ENCODE measurements at places on chromosomes 2 and 18.
A peak's percentile ranks its signal among the peaks of the same experiment; 100 is the strongest.

DNA sequence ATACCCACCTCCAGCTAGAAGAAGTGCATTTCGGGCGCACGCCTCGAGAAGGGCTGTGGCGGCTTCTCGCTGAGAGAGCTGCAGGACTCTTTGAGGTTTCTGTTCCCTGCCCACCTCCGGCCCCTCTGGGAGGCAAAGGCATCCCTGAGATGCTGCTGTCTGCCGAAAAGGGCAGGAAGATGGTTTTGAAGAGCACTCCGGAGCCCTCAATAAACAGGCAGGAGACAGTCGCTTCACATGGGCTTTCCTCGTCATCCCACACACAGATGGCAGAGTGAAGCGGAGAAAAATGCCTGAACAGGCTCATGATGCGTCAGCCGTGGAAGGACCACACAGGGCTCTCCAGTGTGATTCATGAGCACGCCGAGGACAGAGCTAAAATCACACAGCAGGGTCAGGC, 25.4 kb upstream of the GLI2 start:
- no peak for DNase-seq

DNA sequence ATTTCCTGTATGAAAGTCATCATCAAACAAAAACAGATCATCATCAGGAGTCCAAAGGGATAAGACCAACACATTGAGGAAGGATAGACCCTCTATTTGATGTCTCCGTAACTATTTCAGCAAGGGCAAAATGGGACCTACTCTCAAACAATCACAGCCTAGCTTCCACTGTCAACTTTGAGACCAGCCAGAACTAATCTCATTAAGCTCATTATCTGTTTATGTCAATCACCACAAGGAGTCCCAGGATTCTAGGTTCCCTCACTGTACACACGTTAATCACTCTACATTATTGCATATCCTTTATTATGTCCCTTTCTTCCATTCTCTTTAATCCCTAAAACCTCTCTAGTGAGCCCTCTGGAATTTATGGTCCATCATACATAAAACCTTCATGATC, 370.3 kb upstream of the LINC00305 start:
- no peak for DNase-seq

DNA sequence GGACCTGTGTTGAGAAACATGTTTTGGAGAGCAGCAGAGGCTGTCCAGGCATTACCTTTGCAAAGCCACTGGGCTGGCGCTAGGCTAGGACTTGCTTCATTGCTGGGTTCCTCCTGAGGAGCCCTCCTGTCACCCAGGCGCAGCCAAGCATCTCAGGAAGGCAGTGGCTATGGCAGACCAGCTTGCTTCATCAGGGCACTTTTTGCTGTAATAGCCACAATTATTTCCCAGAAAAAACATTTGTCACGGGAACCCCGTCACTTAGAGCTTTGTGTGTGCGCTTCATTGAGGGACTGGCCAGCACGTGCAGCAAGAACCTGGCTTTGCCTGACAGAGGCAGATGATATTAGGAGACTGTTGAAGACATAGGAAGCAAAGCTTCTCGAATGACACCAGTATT, 36.4 kb downstream of the SLC20A1 start:
- DNase-seq = no peak

DNA sequence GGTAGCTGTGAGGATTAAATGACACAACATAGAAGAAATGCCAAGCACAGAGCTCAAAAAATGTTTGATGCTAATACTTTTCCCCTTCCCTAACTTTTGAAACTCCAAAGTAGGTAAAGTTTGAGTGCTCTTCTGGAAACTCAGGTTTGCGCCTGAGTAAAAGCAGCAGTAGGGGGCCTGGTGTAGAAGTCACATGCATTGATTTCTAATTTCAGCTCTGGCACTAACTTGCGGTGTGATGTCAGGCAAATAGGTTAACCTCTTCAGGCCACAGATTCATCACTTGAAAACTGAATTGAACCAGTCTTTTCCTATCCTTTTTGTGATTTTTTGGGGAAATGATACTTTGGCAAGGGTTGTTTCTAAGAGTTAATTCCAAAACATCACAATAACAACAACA, 27.2 kb downstream of the LHCGR start:
- no peak for DNase-seq

- DNase-seq = no peak
These were observed 47.1 kb downstream of the SLC4A1AP start for GRCh38 chr2:27710640-27711430.

GRCh38 chr18:21759836-21760235, 19.2 kb downstream of the MIB1 start:
- no peak for DNase-seq

GRCh38 chr18:74506448-74507084, 10.4 kb downstream of the CNDP2 start:
- no peak for DNase-seq

DNA sequence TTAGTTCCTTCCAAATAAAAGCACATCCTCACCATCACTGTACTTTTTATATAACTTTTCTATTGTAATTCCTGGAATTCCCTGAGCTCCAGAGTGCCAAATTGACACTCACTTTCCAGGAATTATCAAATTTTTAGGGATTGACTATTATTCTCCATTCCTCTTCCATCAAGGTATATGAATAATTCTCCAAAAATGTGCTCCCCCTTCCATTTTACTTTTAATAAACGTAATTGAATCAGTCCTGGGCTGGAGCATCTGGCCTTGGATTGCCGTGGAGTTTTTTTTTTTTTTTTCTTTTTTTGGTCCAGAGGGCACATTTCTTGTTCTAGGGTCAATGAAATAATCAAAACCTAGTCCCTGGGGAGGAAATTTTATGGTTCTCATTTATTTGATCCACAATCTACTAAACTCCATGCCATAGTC, 304.3 kb downstream of the CDCA7 start:
- no peak for DNase-seq

- no peak for DNase-seq
These were observed 2.1 kb downstream of the IL1B start for GRCh38 chr2:112834396-112835037.

GRCh38 chr2:112199188-112199587, 55.7 kb downstream of the ZC3H8 start:
- no peak for DNase-seq

DNA sequence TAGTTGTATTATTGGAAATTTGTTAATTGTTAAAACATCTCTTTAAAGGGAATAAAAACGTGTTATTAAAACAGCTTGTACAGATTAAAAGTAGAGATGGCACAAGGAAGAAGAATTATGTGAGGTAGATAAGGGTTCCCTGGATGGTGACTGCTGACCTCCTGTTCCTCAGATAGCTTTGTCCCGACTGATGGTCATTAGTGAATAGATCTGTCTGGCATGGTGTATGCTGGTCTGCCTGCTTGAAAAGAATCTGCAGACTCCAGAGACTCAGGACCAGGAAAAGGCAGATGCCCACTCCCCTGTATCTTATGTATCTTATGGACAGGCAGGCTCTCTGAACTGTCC, 5.6 kb upstream of the FARP2 start:
- DNase-seq = no peak

DNA sequence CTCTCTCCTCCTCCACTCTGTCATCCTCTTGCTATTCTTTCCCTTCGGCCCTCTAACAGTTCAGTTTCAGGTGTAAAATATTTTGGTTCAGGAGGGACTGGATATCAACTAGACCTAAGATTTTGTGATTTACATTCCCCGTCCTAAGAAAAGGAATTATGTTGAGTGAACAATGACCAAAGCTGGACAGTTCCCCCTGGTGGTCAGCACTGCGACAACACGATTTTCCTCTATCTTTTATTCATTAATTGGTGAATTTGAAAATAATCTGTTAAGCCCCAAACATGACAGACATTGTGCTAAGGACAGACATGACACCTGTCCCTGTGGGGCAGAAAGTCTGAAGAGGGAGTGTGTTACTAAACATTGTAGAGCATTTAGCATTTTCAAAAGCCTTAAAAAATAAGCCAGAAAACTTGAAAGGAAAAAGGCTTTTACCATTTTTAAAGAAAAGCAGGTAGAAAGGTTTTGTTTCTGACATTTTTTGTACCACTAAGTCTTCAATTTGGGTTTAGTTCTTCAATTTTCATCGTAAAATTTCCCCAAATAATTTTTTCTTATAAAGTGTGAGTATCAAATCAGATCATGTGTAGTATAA, 28.4 kb upstream of the GTF2A1L start:
- no peak for DNase-seq

GRCh38 chr2:215002500-215002899, 135.9 kb downstream of the ABCA12 start:
- DNase-seq = no peak

DNA sequence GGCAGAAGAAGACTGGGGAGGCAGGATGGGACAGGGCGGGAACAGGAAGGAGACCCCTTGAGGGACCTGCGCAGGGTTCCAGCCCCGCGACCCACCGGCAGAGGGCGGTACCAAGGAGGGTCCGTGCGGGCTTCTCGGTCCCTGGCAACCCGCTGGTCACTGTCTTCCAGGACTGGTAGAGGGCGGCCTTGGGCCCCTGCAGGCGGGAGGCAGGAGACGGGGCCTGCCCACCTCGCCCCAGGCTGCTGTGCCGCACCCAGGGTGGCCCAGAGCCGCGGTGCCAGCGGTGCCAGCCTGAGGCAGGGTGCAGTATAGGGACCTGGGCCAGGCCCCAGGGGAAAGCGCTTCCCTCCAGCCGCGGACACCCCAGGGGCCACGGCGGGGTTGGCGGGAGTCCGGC, 34.5 kb downstream of the NEURL3 start:
- DNase-seq = peak; percentile 54

GRCh38 chr18:75369026-75369721, 58.3 kb downstream of the SMIM21 start:
- DNase-seq = no peak

GRCh38 chr18:32095192-32095899, 3.7 kb downstream of the RNF138 start:
- no peak for DNase-seq

DNA sequence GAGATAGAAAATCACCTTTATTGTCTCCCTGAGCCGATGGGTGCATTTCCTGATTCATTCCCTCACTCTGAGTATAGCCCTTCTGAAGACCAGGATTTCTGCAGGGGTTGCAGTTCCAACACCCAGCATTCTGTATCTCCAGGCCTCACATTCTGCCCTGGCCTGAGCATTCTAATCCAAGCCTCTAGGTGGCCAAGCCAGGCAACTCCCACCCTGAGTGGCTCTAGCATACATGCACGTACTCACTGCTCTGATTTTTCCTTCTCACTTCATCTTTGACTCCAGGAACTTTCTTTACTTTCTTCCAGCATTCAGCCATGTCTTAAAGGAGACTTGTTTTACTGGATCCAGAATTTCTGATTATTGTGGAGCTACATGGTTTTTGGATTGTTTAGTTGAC, 100.7 kb upstream of the STK39 start:
- DNase-seq = no peak

GRCh38 chr2:15693926-15694588, 102.4 kb downstream of the DDX1 start:
- no peak for DNase-seq

GRCh38 chr18:64403784-64404503, 255.1 kb upstream of the LINC00305 start:
- no peak for DNase-seq

- no peak for DNase-seq
These were observed 178.9 kb downstream of the CAPN13 start for GRCh38 chr2:30628341-30628740.

DNA sequence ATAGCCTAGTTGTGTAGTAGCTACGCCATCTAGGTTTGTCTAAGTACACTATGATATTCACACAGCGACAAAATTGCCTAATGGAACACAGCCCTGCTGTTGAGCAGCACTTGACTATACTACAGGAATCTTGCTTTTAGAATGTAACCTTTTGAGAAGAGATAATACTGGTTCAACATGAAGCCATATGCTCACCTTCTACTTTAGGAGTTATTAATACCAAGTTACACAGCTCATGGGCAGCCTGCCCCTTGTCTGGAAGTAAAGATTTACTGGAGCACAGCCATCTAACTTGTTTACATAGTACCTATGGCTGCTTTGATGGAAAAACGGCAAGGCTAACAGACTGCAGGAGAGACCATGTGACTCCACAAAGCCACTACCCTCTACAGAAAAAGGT, 174.8 kb downstream of the DYM start:
- no peak for DNase-seq

DNA sequence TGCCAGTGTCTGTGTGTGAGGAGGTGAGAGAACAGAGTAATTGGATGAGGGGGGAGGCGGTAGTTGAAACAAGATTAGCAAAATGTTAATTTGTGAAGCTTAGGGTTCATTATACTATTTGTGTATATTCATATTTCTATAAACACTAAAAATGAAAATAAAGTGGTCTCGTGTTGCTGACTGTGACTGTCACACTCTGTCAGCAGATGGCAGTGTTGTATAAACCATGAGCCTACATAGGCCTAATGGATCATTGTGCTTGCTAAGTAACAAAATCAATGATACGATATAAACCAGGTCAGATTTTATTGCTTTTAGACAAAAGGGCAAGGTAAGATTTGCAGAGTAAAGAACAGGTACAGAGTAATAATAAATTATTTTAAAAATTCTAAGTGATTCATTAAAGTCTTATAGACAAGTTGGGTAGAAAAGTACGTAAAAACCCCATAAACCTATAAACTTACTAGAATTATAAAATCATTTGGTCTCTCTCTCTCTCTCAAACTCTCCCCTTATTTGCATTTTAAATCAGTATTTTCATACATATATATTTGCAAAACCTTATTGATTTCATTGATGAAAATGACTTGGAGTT, 182.7 kb downstream of the RPIA start:
- DNase-seq = no peak

GRCh38 chr2:98944775-98945174, 8.8 kb upstream of the CRACDL start:
- DNase-seq = no peak

DNA sequence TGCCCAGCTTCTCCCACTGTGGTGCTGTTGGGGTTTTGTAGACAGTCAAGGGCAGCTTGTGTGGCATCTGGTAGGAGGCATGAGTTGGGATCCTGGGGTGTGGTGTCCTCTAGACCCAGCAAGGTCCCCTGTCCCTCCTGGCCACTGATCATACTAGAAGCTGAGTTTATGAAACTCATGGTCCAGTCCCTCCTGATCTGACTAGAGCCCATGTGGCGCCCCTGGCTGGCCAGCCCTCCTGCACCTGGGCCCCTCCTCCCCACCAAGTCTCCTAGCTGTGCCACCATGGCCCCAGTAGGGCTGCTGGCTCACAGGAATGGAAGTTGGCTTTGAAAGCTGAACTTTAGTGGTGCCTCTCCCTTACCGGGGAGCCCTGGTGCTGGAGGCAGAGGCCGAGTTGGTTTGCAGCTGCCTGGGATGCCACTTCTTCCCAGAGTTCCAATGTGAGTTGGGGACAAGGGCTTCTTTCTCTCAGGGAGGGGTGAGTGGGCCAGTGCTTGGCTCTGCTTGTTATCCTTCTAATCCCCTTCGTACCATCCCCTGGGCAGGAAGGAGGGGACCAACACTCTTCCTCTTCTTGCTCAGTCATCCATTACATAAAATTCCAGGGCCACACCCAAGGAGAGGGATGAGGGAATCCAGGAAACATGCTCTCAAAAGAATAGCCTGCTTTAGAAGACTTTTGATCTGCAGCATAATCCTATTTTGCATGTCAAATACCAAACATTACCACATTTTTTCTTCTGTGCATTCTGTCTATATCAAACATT, 37.5 kb upstream of the HAAO start:
- DNase-seq = no peak

DNA sequence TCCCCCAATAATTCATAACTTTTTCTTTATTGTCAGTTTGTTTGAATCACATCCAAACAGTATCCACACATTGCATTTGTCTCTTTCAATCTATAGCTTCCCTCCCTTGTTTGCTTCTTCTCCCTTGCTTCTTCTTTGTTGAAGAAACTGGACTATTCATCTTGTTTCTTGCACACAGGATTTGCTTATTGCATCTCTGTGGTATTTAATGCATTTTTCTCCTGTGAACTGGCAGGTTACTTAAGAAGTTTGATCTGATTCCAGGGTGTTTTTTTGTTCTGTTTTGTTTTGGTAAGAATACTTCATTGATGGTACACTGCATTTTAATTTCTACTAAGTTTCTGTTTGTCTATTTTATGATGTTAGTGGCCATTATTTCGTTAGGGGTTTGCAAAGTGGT, 166.8 kb downstream of the CAMKMT start:
- DNase-seq = no peak

Data from GM12892 (cell line).